CD4-positive, alpha-beta T cell treated with Interleukin-17A for 1 hour (primary cell): ENCODE measurements at places on chromosomes 4 and X.

DNA sequence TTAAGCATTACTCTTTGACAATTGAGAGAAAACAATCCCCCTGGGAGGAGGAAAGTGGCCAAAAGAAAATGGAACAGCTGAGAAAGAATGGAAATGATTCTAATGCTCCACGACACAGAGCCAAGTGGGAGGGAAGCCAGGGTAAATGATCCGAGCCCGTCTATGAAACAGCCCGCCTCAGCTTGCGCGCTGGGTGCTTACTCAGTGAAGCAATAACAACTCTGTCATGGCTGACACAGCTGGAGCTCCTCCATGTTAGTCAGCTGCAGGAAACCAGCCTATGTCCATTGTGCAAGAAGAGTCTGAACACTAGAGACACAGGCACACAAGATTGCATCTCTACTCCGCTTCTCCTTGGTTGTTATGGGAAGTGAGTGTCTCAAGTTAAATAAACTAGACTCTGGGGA, 19.3 kb downstream of the NOA1 start:
- DNase-seq: no peak

DNA sequence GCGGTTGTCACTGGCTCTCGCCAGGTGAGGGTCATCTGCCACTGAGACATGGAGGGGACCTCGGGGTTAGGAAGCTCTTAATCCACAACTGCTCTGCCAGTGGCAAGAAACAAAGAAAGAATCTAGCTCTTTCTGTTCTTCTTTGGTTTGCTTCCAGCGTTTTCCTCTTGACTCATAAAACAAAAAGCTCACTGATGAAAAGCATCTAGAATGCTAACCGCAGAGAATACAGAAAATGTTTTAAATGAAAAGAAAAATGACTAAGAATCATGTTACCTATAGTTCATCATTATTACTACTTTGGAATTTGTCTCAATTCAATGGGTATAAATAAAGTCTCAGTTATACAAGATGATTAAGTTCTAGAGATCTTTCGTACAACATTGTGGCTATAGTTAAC, 274.8 kb upstream of the TENM3 start:
- no peak for DNase-seq

DNA sequence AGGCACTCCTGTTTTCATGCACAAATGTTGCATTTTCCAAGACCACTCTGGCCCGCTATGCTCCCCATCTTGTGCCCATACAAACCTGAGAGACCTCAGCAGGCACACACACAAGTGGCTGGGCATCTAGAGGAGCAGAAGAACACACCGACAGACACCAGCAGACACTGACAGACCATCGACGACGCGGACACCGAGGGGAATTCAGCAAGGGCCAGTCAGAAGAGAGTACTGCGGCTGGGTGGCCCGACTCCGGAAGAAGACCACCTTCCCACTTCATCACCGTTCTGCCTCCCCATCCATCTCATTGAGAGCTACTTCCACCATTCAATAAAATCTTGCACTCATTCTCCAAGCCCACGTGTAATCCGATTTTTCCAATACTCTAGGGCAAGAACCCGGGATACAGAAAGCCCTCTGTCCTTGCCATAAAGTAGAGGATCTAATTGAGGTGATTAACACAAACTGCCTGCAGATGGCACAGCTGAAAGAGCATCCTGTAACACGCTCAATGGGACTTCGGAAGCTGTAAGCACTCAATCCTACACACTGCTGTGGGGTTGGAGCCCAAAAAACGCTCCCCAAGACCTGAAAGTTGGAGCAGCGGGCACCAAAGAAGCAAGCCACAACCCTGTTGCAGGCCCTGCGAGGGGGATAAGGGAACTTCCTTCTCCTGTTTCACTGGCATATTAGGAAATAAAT, 780.9 kb downstream of the ARAP2 start:
- no peak for DNase-seq

DNA sequence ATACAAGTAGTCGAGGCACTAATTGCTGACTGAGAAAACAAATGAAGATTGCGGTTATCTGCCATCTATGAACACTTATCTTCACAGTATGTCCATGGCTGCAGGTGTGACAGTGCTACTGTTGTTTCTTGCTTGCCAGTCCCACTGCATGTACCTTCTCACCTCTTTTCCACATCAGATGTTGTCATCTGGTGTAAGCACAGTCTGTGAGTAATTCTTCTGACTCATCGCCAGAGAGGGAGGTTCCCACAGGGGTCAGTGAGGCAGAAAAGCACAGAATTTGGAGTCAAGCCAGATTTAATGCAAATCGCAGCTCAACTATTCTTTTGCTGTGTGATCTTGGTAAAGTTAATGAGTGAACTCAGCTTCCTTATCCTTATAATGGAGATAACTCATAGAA, 144.4 kb downstream of the GLRA2 start:
- DNase-seq: no peak

DNA sequence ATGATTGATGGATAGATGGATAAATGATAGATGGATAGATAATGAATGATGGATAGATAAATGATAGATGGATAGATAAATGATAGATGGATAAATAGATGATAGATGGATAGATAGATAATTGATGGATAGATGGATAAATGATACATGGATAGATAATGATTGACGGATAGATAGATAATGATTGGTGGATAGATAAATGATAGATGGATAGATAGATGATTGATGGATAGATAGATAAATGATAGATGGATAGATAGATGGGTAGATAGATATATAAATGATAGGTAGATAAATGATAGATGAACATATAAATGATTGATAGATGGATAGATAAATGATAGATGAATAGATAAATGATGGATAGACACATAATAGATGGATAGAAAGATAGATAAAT, 49.5 kb upstream of the SHOX start:
- no peak for DNase-seq

- DNase-seq: no peak
Observed at GRCh38 chr4:52915730-52916300, 53.7 kb downstream of the RASL11B start.

DNA sequence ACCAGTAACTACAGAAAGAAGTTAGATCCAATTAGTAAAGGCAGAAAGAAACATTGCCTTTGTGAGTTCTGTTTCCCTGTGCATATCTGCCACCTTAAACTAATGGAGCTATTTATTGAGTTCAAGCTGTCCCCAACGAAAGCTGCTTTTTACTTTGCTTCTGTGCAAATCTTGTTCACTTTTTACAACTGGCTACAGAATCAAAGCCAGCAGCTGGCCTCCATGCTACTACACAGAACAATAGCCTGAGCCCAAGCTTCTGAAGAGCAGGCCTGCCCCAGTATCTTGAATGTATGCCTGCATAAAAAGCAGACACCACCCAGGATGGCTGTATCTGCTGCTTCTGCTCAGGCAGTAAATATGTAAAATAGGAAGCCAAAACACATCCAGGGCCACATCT, 28.1 kb downstream of the ANK2 start:
- DNase-seq: no peak

GRCh38 chrX:153410888-153411254, 401 bp upstream of the ZFP92 start:
- DNase-seq: no peak

DNA sequence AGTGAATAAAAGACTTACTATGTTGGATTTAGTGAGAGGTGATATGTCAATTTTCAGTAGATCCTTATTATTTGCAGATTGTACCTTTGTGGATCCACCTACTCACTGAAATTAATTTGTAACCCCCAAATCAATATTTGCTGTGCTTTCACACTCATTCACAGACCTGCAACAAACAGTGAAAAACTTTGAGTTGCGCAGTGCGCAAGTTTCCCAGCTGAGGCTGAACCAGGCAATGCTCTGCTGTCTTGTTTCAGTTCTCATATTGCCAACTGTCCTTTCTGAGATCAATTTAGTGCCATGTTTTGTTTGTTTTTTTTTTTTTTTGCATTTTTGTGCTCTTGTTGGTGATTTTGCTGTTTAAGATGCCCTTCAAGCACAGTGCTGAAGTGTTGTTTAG, 40.8 kb upstream of the LEF1 start:
- no peak for DNase-seq

DNA sequence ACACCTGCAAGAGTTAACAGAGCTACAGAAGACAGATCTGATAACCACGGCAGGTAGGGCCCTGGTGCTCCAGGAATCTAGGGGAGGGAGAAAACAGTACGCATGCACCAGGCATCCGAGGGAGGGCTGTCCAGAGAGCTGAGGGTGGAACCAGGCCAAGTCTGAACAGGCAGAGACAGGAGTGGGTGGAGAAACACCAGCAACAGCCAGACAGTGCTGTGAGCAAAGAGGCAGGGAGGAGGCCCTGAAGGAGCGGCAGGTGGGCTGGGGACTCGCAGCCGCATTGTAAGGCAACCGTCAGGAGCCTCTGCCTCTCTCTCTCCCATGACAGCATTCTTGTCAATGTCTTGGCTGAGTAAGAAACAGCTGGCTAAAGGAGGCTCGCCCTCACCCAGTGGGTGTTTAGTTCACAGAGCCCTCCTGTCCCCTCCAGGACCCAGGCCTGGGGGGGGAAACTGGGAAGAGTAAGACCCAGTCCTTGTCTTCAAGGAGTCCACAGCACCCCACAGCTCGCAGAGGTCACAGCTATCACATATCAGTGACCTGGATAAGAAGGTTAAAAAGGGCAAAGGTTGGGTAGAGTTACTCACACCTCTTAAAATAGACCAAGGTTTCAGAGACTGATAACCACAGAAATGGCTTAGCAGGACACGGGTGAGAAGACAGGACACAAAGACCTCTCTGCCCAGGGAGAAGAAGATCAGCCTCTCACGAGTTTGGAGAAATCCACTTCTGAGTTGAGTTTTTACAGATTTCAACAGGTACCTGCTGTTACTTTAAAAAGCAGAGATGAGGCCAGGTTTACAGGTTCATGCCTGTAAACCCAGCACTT, 10.5 kb downstream of the ACSL1 start:
- DNase-seq: no peak

GRCh38 chrX:32448945-32449344, 762.4 kb downstream of the DMD start:
- DNase-seq: no peak

GRCh38 chrX:64093761-64094160, 111.7 kb downstream of the AMER1 start:
- DNase-seq: no peak

- no peak for DNase-seq
Observed at GRCh38 chr4:47367761-47368160, 95.7 kb downstream of the COMMD8 start.

DNA sequence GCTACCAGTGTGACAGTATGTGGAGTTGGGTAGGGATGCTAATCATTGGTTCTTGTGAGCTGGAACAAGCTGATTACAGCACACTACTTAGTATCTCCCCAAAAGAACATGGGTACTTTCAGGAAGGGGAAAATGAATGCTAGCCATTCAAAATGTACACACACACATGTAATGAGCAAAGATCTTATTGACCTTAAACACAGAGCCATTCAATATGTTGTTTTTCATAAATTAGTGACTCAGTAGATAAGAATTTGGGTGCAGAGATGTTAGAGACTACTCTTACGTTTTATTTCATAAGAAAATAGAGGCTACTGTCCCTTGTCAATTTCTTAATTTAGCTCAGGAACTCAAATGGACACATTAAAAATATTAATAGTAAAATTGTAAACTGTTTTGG, 509.5 kb upstream of the ATOH1 start:
- no peak for DNase-seq

GRCh38 chr4:177263818-177264217, 45.9 kb upstream of the NEIL3 start:
- DNase-seq: no peak

GRCh38 chr4:89755220-89755619, 81.7 kb downstream of the SNCA start:
- no peak for DNase-seq

DNA sequence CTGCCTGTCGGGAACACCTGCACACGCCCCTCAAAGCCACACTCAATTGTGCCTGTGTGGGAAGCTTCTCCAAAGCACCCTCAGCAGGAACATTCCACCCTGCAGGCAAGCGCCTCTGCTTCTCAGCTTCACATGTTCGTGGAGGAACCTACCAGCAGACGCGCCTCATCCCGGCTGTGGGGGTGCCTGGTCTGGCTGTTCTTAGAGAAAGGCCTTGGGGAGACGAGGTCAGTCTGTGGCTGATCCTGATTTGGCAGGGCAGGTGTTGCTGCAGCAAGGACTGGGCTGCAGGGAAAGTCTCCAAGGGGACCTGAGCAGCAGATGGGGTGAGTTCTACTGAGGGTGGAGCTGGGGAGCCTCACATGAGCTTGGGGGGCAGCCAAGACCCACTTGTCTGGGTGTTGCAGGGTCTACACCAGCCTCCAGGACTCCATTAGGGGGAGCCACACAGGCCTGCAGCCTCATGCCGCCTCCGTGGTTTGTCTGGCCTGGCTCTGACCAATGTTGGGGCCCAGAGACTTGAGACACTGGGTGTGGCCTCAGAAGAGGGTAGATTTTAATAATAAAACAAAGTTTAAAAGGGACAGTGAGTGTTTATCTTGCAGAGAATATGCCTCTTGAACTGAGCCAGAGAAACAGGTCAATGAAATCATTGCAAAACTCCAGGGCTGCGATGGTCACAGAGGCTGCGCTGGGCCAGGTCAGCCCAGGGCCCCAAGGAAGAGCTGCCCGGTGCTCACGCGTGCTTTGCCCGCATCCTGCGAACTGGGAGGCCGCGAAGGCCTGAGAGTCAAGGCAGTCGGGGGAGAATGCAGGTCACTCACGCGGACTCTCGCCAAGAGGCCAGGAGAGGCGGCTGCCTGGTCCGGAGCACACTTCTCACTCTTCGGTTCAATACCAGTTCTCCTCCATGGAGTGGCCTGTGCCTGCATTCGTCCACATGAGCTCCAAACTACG, 21.1 kb downstream of the RNF212 start:
- DNase-seq: no peak

DNA sequence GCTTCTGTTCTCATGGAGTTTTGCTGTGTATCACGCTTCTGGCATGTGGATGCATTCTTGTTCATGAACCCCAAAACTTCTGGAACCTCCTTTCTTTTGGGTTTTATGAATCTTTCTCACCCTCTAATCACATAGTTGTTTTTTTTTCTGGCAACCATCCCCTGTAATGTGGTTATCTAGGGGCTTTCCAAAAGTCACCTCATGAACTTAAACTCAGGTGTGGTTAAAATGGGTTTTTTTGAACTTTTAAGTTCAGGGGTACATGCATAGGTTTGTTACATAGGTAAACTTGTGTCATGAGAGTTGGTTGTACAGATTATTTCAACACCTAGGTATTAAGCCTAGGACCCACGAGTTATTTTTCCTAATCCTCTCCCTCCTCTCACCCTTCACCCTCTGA, 1099.4 kb upstream of the SLIT2 start:
- no peak for DNase-seq

GRCh38 chrX:140503714-140504351, 1.0 kb downstream of the SOX3 start:
- no peak for DNase-seq

- DNase-seq: no peak
Observed at GRCh38 chr4:168540503-168541265, 43.8 kb downstream of the PALLD start.

- no peak for DNase-seq
Observed at GRCh38 chrX:16488959-16489358, 161.0 kb upstream of the S100G start.
